ENCODE measurements at places on chromosomes 2 and 18.

DNA sequence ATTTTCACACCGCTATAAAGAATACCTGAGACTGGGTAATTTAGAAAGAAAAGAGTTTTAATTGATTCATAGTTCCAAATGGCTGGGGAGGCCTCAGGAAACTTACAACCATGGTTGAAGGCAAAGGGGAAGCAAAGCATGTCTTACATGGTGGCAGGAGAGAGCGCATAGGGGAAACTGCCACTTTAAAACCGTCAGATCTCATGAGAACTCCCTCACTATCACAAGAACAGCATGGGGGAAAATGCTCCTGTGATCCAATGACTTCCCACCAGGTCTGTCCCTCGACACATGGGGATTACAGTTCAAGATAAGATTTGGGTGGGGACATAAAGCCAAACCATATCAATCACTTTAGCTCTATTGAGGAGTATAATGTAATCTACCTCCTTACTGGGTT is 53.5 kb downstream of the ABCB11 start:
- no peak for DNase-seq

DNA sequence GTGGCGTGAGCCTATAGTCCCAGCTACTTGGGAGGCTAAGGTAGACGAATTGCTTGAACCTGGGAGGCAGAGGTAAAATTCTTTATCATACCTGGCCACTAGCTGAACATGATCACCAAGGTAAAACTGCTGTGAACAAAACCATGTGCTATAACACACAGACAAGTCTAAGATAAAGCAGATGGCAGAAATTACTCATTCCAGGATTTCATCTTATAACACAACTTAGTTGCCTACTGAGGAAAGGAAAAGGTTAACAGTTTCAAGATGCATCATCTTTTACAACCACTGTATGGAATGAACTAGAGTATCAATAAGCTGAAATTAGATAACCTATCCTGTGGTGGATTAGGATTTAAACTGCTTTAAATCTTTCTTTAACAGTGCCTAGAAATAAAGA is 8.3 kb downstream of the ARL5A start:
- no peak for DNase-seq

GRCh38 chr2:88596141-88596830 is 31.0 kb downstream of the EIF2AK3 start:
- DNase-seq, result no peak

- no peak for DNase-seq
Observed at GRCh38 chr18:23550898-23551297, 35.4 kb downstream of the NPC1 start.

DNA sequence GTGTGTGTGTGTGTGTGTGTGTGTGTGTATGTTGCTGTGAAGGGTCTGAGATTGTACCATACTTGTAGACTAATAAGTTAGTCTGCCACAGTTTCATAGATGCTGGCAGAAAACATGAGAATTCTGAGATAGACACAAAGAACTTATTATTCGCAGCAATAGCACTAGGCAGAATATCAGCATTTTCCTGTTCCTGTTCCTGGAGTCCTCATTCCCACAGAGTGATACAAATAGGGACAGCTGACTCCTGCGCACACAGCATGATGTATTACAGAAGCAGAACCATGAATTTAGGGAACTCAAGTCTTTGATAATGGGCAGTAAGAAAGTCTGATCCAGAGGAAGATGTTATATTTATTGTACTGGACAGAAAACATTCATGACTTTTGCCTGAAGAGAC is 1466.3 kb downstream of the DPP10 start:
- DNase-seq, result no peak
